PC-9 (cell line): ENCODE measurements at places on chromosomes 5 and 9. TPM values are rescaled to one million over a fixed set of nuclear protein-coding genes. Genes with fewer than 3 reads are reported as not detected.

Gene NUTM2F
- total RNA-seq = 0.15 TPM in 1 of 2 replicates, not detected in the other

Gene TSLP
- not detected in 2 replicates for total RNA-seq

Gene SLC6A7
- total RNA-seq = 0.25 TPM in 1 of 2 replicates, not detected in the other

Gene FRMD3
- total RNA-seq = 1.4 and 1.9 TPM in 2 replicates
